Thyroid gland (tissue), 4 donors: ENCODE measurements at places on chromosomes 1 and 21.
A peak's percentile ranks its signal among the peaks of the same experiment; 100 is the strongest.

DNA sequence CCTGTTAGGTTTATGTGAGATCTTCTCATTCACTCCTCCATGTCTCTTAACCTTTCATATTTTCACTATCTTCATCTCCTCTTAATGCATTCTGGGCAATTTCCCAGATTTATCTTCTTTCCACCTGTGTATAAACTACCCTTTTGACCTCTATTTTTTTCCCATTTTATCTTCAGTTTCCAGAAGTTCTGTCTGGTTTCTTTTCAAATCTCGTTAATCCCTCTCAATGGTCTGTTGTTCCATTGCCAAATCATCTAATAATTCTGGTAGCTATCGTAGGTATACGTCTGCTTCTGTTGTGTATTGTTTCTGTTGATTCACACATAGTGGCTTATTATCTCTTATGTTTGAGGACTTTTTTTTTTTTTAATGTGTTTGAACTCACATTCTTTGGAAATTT, 25.7 kb upstream of the HYI start:
- no peak for DNase-seq

- DNase-seq, result peak; percentile 93
These were observed 16.8 kb downstream of the TNFSF4 start for GRCh38 chr1:173190101-173190936.

- DNase-seq, result no peak
These were observed 307.8 kb downstream of the NFIA start for GRCh38 chr1:61389926-61390845.

DNA sequence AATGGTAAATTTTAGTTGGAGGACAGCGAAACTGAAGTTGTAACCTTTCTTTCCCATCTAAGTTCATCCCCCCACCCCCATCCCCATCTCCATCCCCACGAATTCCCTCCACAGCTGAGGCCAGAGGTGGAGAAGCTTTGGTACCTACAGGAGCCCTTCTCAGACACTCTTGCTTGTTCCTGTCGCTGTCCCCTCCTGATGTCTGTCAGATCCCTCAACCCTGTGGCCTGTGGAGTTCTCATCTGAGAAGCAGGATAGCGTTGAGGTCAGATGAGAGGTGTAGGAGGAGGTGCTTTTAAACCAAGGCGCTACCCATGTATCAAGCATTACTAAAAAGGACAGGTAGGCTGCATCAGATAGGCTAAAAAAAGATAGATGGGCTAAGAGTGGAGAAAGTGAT, 769 bp downstream of the NTPCR start:
- DNase-seq, result peak; percentile 22

- no peak for DNase-seq
These were observed 16.2 kb downstream of the SLC2A1 start for GRCh38 chr1:42942444-42942843.
